Cardiac septum (tissue), 1 donor: ENCODE measurements at places on chromosomes 1 and 21. TPM values are rescaled to one million over a fixed set of nuclear protein-coding genes. Genes with fewer than 3 reads are reported as not detected.

GRCh38 chr1:200279810-200280411, 129.9 kb downstream of the ZNF281 start:
- DNase-seq, result no peak

DNA sequence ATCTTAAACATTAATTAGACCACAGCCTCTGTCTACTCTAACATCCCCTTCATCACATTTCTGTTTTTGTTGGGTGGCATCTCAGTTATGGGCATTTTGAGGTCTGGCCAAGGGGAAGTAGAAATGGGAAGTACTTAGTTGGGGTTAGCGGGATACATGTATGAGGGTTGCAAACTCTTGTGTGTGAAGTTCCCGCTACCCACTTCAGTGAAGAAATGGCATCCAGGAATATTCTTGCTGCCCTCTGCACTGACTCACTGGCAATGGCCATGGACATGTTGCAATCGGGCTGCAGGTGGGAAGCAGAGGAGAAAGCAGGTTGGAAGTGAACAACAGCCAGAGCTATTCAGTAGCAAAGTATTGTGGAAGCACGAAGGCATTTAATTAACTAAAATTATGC, 7.4 kb downstream of the CD48 start:
- DNase-seq, result peak; percentile 86

GRCh38 chr1:182851825-182852224, 12.7 kb downstream of the DHX9 start:
- no peak for DNase-seq

GRCh38 chr21:46289655-46290179, 3.6 kb downstream of the YBEY start:
- DNase-seq, result no peak

- DNase-seq, result no peak
Observed at GRCh38 chr1:32116531-32116930, 8.7 kb downstream of the KPNA6 start.

GRCh38 chr1:21848524-21849174, 36.6 kb downstream of the LDLRAD2 start:
- DNase-seq, result no peak

DNA sequence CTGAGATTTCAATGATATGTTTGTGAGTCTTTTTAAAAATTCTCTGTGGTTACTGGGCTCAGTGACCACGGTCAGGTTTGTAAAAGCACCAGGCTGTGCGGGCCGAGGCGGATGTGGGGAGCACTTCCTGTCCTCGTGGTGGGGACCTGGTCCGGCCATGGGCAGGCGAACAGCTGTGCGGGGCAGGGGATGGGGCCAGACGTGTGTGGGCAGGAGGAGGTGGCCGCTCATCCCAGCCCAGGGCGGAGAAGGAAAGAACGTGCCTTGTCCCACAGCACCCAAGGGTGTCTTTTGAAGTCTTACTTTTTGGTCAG, 5.2 kb upstream of the OXCT2 start:
- peak; percentile 57 for DNase-seq

GRCh38 chr1:8040586-8040985, 14.5 kb upstream of the ERRFI1 start:
- DNase-seq, result no peak

DNA sequence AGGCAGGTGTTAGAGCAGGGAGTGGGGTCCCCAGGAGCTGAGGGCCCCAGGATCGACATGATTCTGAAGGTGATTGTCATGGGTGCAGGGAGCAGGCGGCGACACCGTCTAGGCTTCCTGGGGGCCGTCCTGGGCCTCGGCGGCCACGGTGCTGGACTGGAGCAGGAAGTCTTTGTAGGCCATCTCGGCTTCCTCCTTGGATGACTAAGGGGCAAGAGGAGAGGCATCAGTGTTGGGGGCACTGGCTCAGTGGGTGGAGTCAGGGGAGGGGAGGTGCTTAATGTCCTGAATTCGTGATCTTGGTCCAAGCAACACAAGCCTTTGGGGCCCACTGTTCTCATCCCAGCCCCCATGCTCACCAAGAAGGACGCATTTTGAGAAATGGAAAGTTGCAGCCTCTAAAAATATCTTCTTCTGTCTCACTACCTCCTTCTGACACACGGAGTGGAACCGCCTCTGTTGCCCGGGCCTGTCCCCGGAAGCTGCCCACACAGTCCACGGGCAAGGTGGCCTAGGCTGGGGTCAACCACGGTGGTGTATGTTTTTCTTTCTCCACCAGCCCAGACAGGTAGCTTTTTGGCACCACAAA, 8.6 kb upstream of the FCMR start:
- no peak for DNase-seq

DNA sequence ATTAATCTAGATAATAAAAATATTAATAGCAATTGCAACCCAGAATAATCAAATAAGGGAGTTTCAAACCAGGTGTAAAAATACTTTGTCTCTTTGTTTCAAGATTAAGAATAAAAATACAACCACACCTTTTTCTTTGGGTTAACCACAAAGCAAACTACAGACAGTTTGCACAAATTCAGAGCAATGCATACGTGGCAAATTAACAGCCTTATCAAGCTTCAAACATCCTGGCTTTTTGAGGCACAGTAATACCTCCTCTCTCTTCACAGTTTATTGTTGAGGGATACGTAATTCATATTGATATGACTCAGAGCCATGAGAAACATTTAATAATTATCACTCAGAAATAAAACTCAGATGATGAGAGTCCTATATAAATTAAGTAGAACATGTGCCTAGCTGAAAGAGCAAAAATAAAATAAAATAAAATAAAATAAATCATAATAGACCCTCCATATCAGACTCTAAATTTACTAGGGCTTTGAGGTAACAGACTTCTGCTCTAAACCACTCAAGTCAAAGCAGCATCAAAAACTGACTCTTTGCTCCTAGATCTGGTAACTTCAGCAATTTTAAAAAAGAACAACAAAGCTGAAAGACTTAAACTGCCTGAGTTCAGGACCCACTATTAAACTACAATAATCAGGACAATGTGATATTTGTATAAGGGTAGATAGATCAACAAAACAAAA, 11.4 kb downstream of the EDEM3 start:
- no peak for DNase-seq

Gene RNF186
- not detected for total RNA-seq

Gene PDC
- not detected for total RNA-seq

Gene PLA2G2A
- total RNA-seq, result 59.6 TPM

Gene PRAMEF9
- not detected for total RNA-seq

Gene RAB3B
- not detected for total RNA-seq
